Eye (tissue), 1 donor: ENCODE measurements at places on chromosomes 2 and 18.
A peak's percentile ranks its signal among the peaks of the same experiment; 100 is the strongest.

GRCh38 chr2:215262741-215263362 is 49.0 kb upstream of the ATIC start:
- peak; percentile 11 for DNase-seq

DNA sequence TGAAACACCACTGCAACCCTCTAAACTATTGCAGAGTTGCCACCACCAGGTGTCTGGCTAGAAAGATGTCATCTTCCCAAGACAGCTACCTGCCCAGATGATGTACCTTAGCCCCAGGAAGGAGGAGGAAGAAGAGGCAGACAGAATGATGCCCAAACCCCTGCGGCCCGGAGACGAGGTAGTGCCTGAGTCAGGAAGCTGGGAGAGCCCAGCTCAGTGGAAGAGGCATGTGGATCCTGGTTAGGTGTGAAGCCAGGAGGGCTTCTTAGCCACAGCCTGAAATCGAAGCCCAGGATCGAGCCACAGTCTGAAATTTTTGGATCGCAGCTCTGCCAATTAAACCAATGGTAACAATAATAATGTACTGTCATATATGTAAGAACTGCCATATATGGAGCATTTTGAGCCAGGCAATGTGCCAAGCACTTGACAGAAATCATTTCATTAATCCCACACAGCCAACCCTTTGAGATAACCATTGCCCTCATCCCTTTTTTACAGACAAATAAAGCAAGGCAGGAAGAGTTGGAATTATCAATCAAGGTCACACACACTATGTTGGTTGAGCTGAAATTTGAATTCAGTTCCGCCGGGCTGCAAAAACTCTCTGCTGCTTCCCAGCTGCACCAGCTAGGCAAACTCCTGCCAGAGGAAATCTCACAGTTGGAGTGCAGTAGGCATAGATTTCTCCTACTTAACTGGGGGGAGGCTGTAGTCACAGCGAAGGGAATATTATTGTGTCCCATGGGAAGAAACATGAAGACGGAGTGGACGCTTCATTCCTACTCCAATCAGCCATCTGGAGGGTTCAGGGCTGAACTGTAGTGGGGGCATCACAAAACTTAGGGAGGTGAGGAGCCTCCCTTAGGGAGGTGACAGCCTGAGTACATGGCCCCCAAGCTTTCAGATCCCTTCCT is 19.4 kb upstream of the CYP1B1 start:
- peak; percentile 24 for DNase-seq

GRCh38 chr2:180609626-180610340 is 370.6 kb upstream of the UBE2E3 start:
- DNase-seq = no peak

GRCh38 chr2:214297423-214297822 is 113.4 kb upstream of the VWC2L start:
- DNase-seq = no peak

- no peak for DNase-seq
Observed at GRCh38 chr18:63207835-63208234, 111.7 kb downstream of the BCL2 start.

DNA sequence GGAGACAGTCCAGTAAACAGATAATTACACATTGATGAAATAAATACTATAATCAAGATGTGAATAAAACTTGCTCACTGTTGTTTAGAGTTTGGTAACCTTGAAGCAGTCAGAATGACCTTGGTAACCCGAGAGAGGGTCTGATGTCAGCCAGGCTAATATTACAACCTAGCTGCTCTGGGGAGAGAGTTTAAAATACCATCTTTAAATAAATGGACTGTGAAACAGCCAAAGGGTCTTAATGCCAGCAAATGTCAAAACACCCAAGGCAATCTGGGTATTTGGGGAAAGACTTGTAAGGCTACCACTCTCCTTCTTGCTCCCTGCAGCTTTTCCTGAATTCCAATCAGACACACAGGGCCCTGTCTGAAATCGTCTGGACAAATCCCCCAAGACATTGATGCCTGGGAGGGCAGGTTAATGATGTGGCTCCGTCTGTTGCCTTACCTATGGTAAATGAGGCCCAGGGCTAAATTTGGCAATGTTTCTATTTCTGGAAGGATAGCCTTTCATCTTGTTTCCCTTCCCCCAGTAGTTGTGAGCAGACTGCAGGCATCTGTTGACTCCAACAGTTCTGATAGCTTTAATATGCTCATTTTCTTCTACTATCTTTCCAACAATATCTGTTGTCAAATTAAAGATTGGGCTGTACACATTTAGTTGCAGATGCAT is 43.0 kb upstream of the ITGB6 start:
- DNase-seq = no peak

DNA sequence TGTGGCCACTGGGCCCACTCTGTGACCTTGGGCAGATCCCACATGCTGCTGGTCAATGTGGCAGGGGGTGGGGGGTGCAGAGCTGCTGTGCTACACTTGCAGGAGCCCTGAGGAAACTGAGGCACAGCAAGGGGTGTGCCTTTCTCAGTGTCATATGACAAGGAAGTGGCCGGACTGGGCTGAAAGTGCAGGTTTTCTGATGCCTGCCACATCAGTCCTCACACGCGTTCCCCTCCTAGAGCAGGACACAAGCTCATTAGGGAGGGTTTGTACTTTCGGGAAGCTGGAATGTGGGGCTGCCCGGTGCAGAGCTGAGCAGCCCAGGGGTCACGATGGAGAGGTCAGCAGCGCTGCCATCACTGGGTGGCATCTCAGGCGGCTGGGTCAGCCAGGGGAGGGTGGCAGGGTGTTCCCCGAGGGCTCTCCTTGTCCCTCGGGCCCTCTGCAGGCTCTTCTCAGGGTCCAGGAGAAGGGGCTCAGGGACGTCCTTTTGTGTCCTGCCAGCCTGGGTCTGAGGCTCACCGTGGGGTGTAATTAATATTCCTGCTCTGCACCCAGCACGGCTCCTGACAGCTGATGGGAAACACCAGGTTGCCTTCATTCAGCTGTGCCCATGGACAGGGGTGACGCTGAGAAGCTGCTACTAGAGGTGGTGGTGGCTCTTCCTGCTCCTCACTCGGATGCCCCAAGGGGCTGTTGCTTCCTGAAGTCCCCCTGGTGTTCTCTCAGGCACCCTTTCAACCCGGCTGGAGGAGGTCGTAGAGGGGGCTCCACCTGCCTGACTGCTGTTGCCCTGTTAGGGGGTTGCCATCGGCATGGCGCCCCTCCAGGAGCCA is 62.1 kb upstream of the HDAC4 start:
- DNase-seq = peak; percentile 37

DNA sequence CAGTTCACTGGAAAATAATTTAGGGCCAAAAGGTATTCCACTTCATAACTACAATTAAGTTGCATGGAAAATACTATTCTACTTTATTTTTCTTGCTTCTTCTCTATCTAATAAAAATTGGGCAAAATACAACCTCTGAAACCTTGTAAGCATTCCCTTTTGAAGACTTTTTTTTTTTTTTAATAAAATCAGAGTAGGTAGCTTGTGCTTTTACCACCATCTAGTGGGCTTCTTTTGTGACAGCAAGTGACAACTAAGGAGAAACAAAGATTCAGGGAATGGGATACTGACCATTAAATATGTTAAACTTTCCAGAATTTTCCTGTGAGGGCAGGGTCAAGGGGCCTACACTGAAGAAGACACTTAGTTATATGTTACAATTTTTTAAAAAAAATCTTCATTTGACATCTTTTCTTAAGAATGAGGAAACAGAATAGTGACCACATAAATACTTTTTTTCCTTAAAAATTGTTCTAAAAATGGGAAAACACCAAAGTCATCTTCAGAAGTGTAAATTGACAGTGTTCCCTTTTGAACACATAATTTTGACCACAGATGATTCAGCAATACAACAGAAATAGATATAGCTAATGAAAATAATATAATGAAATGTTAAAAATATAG is 1183.2 kb upstream of the ACVR2A start:
- DNase-seq = peak; percentile 74

- no peak for DNase-seq
Observed at GRCh38 chr2:73494031-73494430, 108.4 kb downstream of the ALMS1 start.

DNA sequence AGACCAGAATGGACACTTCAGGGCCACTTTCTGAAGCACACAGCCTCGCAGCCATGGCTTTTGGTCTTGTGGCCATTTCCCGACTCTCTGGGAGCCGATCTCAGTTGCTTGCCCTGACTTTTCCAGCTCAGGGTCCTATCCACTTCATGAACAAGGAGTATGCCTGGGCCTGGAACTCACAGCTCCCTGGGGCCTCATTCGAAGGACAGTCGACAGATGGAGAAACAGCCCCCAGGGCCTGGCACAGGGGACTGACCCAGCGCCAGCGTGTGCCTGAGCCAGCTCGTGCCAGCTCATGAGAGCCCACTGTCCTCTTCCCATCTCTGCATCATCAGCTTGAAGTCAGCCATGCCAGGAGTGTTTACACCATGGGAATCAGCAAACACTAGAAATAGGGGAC is 134.6 kb upstream of the GPC1 start:
- no peak for DNase-seq

GRCh38 chr2:117087535-117088291 is 726.8 kb upstream of the DDX18 start:
- peak; percentile 78 for DNase-seq

- peak; percentile 48 for DNase-seq
Observed at GRCh38 chr2:74515271-74515980, 1.2 kb downstream of the TLX2 start.

DNA sequence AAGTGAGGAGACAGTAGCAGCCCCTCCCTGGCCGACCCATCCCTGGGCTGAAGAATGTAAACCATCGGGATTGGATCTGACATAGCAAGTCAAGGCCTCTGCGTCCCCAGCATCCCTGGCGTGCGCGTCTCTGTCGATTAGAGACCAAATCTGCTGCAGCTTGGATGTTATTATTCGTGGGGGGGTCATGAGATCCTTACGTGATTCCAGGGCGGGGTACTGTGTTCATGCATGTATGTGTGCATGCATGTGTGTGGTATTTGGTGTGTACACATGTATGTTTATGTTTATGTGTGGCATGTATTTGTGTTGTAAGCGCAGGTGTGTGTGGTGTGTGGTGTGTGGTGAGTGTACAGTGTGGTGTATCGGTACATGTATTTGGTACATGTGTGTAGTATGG is 741.8 kb upstream of the SALL3 start:
- DNase-seq = no peak

GRCh38 chr2:193806088-193806774 is 1611.5 kb upstream of the TMEFF2 start:
- no peak for DNase-seq

- no peak for DNase-seq
Observed at GRCh38 chr18:2985628-2986027, 27.3 kb downstream of the LPIN2 start.

DNA sequence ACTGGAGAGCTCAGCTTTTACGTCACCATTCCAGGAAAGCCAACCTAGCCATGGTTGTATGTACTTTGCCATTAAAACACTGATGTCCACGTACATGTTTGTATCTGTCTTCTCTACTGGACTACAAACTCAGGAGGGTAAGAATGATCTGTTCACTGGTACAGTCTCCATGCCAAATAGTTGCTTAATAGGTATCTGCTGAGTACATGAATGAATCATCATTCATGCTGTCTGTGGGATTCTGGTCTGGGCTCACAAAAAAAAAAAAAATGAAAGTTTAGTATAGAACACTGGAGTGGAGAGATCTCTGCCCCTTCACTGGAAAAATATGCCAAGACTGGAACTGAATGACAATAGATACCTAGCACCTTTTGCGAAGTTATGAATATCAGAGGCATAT is 102.6 kb upstream of the ITGA4 start:
- DNase-seq = no peak

- DNase-seq = peak; percentile 64
Observed at GRCh38 chr2:108593547-108594098, 59.4 kb downstream of the LIMS1 start.

DNA sequence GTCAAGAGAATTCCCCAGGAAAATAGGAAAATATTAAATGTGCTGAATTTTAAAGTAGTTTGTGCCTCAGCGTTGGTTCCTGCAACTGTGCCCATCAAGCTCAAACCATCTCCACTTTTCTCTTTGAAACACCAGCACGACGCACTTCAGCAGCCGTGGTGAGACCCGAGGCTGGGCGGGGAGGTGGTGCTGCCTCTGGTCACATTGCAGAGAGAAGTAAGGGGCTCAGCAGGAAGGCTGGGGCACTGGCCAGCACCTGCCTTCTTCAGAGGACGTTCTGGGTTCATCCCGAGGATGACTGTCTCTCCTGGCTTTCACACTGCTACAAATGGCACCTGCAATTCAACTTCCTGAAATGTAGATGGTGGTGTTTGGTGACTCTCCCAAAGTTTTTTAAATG is 323.7 kb upstream of the SALL3 start:
- DNase-seq = no peak

GRCh38 chr2:161952783-161953191 is 121.2 kb downstream of the DPP4 start:
- DNase-seq = no peak

- DNase-seq = no peak
Observed at GRCh38 chr18:50582500-50582899, 22.6 kb downstream of the MAPK4 start.

DNA sequence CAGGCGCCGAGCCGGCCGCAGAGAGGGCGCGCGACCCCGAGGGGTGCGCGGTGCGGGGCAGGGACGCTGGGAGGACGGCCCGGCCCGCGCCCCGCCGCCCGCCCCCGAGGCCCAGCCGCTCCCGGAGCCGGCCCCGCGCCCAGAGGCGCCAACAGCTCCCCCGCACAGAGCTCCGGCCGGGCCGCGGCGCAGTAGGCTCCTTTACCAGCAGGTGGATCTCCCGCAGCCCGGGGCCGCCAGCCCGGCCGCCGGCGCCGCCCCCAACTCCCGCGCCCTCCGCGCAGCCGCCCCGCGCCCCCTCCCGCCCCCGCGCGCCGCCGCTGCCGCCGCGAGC is 258 bp downstream of the MGAT4A start:
- DNase-seq = peak; percentile 67

GRCh38 chr2:45570671-45571334 is 40.3 kb downstream of the SRBD1 start:
- DNase-seq = no peak

GRCh38 chr2:144003460-144004075 is 516.4 kb downstream of the ZEB2 start:
- DNase-seq = no peak

- DNase-seq = no peak
Observed at GRCh38 chr2:51350100-51350499, 318.2 kb upstream of the NRXN1 start.

GRCh38 chr18:33960417-33960816 is 264.3 kb downstream of the NOL4 start:
- no peak for DNase-seq

DNA sequence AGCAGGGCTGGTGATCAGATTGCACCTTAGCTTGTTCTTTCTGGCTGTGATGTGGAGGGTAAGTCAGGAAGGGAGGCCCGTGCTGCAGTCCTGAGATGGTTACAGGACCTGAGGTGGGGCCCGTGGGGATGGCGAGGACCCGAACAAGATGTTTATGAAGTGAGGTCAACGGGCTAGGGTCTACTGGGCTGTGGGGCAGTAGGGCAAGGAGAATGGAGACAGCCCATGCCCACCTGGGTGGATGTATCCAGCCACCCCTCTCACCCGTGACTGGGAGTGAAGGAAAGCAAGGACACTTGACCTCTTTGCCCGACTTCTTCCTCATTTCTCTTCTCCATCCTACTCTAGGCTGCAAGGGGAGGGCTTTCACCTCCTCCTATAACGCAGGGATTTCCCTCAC is 18.0 kb downstream of the PTMA start:
- DNase-seq = no peak
